ENCODE measurements at places on chromosomes 2 and 18.

GRCh38 chr18:75782204-75782603 lies 354.7 kb upstream of the SMIM21 start:
- no peak for DNase-seq

- DNase-seq: no peak
These were observed 15.2 kb downstream of the POLI start for GRCh38 chr18:54284535-54284934.

DNA sequence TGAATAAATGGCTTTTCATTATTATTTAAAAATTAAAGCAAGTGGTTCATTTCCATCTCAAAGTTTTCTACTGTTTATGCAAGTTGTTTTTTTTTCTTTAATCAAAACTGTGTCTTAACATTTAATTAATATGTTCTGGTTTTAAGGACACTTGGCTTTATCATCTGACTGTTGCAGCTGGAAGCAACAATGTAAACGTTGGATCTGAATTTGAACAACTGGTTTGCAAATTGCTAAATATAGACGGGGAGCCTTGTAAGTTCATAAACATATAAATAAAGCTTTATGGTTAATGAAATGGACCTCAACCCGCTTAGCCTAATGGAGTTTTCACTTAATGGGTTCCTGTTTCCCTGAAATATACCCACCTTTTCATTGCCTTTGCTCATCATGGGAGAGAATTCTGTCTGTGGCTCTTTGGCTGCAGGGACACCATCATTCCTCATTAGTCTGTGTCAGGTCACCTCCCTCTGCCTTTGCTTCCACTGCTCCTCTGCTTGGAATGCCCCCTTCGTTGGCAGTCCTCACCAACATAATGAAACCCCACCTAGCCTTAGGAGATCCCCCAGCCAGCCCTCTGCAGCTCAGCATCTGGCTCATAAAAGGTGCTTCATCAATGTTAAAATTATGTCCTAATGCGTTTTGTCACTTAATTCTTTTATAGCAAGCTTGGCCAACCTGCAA lies 44.2 kb upstream of the DYNC2LI1 start:
- DNase-seq: no peak

GRCh38 chr2:233706720-233707119 lies 6.0 kb upstream of the UGT1A5 start:
- DNase-seq: no peak

DNA sequence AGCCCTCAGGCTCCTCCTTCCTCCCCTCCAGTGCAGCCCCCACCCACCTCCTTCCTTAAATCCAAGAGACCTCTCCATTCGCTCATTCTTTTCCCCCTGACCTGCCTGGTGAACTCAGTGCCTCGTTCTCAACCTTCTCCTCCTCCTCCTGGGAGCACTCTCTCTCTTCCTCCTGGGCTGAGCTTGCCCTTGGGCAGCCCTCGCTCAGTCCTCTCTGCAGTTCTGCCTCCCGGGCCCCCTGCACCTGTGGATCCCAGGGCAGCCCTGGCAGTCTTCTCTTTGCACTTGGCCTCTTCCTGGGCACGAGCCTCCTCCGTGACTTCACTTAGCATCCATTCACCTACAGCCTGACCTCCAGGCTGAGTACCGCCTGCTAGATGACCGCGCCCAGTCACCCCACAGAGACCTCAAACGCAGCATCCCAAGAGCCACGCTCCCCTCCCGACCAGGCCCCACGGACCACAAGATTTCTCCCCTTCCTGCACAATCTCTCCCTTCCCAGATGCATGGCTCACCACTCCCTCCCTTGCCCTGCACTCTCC lies 58.9 kb upstream of the ID2 start:
- DNase-seq: no peak

DNA sequence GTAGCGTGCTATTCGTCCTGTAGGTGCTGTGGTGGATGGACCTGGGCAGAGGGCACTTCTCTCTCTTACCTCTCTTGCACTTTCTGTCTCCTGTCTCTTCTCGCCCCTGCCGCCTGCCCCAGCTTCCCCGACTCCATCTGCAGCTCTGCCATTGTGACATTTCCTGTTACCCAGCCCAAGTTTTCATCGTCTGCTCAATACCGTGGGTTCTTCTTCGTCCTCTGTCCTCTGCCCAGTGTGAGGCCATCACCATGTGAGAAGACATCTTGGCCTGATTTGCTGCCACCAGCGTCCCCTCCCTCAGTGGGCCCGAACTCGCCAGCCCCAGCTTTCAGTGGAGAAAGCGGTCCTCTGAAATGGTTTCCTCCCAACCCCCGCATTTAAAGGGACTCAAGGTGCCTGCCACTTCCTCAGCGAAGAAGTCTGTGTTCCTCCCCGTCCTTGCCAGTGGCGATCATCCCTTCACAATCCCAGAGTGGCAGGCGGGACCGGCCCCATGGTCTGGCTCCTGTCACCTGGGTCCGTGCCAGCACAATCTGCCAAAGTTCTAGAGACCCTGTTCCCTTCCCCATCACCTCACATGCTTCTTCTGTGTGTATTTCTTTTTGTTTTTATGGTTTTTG lies 18.0 kb downstream of the TGOLN2 start:
- DNase-seq: no peak

GRCh38 chr2:211903961-211904360 lies 634.6 kb downstream of the ERBB4 start:
- no peak for DNase-seq

DNA sequence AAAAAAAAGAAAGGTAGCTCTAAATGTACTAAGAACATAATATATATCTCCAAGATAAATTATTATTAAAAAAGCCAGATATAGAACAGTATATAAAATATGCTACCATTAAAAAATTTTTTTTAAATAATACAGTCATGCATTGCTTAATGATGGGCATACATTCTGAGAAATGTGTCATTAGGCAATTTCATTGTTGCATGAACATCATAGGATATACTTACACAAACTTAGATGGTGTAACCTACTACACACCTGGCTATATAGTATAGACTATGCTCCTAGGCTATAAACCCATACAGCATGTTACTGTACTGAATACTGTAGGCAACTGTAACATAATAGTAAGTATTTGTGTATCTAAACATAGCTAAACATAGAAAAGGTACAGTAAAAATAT lies 18.3 kb upstream of the LAPTM4A start:
- no peak for DNase-seq

DNA sequence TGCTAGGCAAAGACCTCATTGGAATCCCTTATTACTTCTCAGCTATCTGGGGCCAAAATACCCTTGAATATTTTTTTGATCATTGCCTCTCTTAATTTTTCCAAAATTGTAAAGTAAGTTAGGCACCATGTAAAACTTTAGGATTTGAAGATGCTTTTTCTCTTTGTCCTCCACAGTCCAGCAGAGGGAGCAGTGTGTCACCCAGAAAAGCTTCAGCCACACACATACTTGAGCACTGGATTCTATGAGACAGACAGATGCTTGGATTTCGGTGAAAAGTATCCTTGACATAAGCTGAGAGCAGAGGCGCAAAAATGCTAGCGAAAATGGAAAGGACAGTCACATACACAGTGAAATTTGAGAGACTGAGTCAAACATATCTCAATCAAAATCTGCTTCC lies 74.7 kb upstream of the KCNJ3 start:
- no peak for DNase-seq

- DNase-seq: no peak
These were observed 169.7 kb upstream of the NOSTRIN start for GRCh38 chr2:168632709-168633121.

DNA sequence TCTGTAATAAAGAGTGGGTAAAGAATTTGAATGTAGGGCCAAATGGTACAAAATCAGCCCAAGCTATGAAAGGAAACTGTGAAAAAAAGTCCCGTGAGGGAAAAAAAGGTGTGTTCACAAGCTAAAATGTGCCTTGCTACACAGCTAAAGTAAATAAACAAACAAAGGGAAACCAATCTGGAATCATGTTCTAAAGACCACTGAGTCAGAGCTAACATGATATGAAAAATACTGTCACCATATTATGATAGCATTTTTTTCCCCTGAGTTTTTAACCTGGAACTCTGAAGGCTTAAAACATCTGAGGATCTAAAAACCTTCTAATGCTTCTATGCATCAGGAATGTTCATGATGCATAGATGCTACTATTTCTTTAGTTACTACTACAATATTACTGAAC lies 58.8 kb downstream of the SCN1A start:
- no peak for DNase-seq

GRCh38 chr2:74548900-74549826 lies 4.6 kb downstream of the LOXL3 start:
- DNase-seq: no peak

- no peak for DNase-seq
These were observed 82.3 kb downstream of the INPP5D start for GRCh38 chr2:233142355-233142897.

DNA sequence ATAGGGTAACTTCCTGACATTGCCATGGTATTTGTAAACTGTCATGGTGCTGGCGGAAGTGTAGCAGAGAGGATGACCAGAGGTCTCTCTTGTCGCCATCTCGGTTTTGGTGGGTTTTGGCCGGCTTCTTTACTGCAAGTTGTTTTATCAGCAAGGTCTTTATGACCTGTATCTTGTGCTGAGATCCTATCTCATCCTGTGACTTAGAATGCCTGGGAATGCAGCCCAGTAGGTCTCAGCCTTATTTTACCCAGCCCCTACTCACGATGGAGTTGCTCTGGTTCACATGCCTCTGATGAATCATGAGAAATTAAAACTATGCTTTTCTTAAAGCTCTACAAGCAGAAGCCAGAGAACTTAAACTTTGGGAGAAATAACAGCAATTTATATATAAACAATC lies 12.7 kb upstream of the NFU1 start:
- no peak for DNase-seq

DNA sequence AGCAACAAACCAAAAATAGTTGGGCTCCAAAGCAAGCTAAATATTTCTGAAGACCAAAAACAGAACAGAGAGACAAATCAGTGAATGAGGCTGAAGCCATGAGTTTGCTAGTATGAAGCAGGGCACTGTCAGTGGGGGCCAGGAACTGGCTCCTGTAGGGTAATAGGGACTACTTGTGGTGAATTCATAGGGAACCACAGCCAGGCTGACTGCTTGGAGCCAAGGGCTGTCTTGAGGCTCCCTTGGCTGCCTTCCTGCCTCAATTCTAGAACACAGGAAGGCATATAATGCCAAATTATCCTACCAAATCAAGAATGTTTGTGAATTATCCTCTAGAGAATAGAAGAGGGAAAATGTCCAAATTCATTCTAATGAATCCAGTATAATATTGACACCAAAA lies 406.0 kb downstream of the CCDC85A start:
- DNase-seq: no peak

- DNase-seq: peak; percentile 4
These were observed 3.2 kb downstream of the PIGN start for GRCh38 chr18:62183578-62184195.
